ENCODE measurements at places on chromosomes 2 and 18. TPM values are rescaled to one million over a fixed set of nuclear protein-coding genes. Genes with fewer than 3 reads are reported as not detected.

GRCh38 chr2:154455166-154455565 lies 243.3 kb upstream of the KCNJ3 start:
- H3K4me3 ChIP-seq, result no peak overlapping the region
- no peaks in the 10 kb centered on the region for H3K4me1 ChIP-seq
- no peaks in the 10 kb centered on the region for H3K36me3 ChIP-seq
- no peaks in the 10 kb centered on the region for H3K27me3 ChIP-seq
- no peak for DNase-seq

GRCh38 chr18:51089691-51090090 lies 59.7 kb downstream of the SMAD4 start:
- no peak for DNase-seq
- H3K27me3 ChIP-seq, result no peaks in the 10 kb centered on the region
- H3K4me3 ChIP-seq, result no peak overlapping the region
- H3K4me1 ChIP-seq, result no peaks in the 10 kb centered on the region

- no peaks in the 10 kb centered on the region for H3K27me3 ChIP-seq
- no peak for DNase-seq
- H3K4me3 ChIP-seq, result no peak overlapping the region
- H3K36me3 ChIP-seq, result no peaks in the 10 kb centered on the region
- H3K27ac ChIP-seq, result no peak overlapping the region
Measured at GRCh38 chr18:8298186-8298585, 311.1 kb upstream of the RAB12 start.

The HOXD13 gene
- not detected for total RNA-seq

DNA sequence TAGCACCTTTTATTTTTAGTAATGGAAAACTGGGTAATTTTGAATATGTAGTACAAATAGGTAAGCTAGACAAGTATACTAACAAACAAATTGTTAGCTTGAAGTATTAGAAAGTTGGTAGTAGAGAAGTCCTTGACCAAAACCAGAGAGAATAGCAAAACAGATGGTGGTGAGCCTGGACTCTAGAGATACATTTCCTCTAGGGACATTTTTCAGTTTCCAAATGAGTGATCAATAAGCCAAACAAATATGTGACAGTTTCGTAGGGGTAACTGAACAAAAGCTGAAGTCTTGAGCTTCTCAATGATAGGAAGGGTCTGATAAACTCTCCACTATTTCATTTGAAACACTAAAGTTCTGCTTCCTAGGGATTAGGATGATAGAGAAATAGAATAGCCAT lies 692.0 kb upstream of the FAM98A start:
- no peak overlapping the region for H3K27ac ChIP-seq
- H3K4me1 ChIP-seq, result no peaks in the 10 kb centered on the region
- no peaks in the 10 kb centered on the region for H3K27me3 ChIP-seq
- no peak for DNase-seq

DNA sequence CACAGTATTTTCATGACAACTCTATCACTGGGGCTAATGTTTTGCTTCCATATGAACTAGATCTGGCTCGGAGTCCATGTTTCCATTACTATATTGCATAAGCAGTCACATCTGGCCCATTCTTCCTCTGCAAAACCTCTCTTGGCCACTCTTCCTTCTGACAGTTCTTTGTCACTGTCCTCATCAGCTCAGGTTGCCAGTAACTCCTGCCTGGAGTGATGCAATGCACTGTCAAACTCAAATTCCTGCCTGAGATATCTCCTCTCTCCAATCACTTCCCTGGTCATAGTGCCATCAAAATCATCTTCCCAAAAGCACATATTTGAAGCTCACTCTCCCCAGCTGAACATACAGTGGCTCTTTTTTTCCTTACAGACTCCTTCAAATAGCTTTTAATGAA lies 66.1 kb downstream of the COLEC12 start:
- no peak overlapping the region for H3K4me3 ChIP-seq
- no peak overlapping the region for H3K27ac ChIP-seq
- no peaks in the 10 kb centered on the region for H3K4me1 ChIP-seq
- DNase-seq, result no peak

GRCh38 chr2:153072077-153072476 lies 353.7 kb downstream of the ARL6IP6 start:
- H3K27me3 ChIP-seq, result no peaks in the 10 kb centered on the region
- H3K27ac ChIP-seq, result no peak overlapping the region
- DNase-seq, result no peak
- H3K4me1 ChIP-seq, result no peaks in the 10 kb centered on the region
- no peaks in the 10 kb centered on the region for H3K36me3 ChIP-seq
- H3K4me3 ChIP-seq, result no peak overlapping the region

The BMP10 gene
- total RNA-seq, result not detected

The STEAP3 gene
- 0.07 TPM for total RNA-seq

DNA sequence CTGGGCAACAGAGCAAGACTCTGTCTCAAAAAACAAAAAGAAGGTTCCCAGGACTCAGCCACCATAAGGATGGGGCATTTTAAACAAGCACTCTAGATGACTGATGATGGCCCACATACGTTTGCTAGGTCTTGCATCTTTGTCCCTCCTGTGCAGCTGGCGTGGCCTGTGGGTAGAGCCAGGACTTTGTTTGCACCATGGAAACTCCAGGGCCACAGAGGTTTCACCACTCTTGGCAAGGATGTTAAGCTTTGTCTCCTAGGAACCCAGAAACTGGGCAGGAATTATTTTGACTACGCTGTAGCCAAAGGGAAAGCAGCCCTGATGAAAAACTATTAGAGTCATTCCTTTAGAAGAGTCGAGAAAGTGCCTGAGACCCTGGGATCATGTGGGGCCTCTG lies 75.3 kb upstream of the STPG4 start:
- no peak overlapping the region for H3K4me3 ChIP-seq
- no peak for DNase-seq
- no peak overlapping the region for H3K27ac ChIP-seq
- no peaks in the 10 kb centered on the region for H3K36me3 ChIP-seq
- H3K27me3 ChIP-seq, result no peaks in the 10 kb centered on the region

The C18orf54 gene
- 11.5 TPM for total RNA-seq

Measured in activated naive CD4-positive, alpha-beta T cell treated with anti-CD3 and anti-CD28 coated beads for 36 hours (primary cell).